Choroid plexus epithelial cell (primary cell): ENCODE measurements at places on chromosomes 6 and 20.

DNA sequence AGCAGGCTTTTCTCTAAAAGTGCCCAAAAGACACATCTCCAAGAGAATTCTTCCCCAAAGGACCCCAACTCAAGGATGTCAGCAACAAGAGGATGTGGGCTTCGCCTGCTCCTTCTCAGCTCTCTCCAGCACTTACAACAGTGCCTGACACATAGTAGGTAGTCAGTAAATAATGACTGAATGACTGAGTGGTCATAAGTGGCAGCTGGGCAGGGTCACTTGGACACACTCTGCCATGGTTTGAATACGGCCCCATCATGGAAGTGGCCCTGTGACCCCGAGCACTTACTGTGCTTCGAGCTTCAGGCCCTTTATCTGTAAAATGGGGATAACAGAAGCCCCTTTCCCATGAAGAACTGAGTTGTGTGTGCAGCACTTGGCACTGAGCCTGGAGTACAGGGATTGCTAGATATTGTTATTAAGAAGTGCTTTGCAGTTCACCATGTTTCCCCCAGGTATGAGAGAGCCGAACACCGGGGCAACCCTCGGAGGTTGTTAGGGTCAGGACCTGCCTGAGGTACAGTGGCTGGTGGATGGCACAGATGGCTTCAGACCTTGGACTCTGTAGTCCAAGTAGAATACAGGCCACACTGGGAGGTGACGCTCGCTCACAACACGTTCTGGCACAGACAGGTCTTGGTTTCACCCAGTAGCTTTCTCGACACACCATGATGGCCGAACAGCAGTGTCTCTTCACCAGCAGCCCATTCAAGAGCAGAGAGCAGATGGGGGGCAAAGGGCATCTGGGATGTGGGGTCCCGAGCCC, 56.0 kb downstream of the NOL4L start:
- no peak for DNase-seq

- no peak for DNase-seq
Observed at GRCh38 chr6:37022135-37022863, 16.8 kb downstream of the FGD2 start.

DNA sequence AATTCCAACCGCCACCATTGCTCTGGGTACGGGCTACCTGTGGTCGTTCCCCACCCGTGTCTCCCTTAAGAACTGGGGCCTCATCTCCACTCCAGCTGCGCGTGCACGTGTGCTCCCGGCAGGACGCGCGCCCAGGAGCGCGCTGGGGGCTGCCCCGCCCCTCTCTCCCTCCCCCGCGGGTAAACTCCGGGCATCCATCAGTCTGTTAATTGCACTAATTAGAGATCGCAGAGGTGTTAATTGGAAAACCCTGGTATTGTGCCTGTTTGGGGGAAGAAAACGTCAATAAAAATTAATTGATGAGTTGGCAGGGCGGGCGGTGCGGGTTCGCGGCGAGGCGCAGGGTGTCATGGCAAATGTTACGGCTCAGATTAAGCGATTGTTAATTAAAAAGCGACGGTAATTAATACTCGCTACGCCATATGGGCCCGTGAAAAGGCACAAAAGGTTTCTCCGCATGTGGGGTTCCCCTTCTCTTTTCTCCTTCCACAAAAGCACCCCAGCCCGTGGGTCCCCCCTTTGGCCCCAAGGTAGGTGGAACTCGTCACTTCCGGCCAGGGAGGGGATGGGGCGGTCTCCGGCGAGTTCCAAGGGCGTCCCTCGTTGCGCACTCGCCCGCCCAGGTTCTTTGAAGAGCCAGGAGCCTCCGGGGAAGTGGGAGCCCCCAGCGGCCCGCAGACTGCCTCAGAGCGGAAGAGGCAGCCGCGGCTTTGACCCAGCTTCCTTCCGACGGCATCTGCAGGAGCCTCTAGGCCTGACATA, 14.4 kb downstream of the FOXP4 start:
- no peak for DNase-seq

GRCh38 chr6:38187811-38188590, 368.5 kb downstream of the ZFAND3 start:
- DNase-seq: no peak

GRCh38 chr6:157110607-157111006, 212.7 kb downstream of the TMEM242 start:
- DNase-seq: peak; percentile 85
